ENCODE measurements at places on chromosomes 11 and 22. TPM values are rescaled to one million over a fixed set of nuclear protein-coding genes. Genes with fewer than 3 reads are reported as not detected.

The CDCA5 gene
- total RNA-seq: 17.5 TPM

The LPXN gene
- total RNA-seq: 3.4 TPM

The ALKBH3 gene
- 27.4 TPM for total RNA-seq

The KRTAP5-1 gene
- not detected for total RNA-seq

The SLC3A2 gene
- total RNA-seq: 77.9 TPM

The MS4A6A gene
- 6.0 TPM for total RNA-seq

The OR52N2 gene
- total RNA-seq: not detected

Measured in dermis blood vessel endothelial cell (primary cell).